NCI-H82 (cell line): ENCODE measurements at places on chromosomes 5 and 9.

DNA sequence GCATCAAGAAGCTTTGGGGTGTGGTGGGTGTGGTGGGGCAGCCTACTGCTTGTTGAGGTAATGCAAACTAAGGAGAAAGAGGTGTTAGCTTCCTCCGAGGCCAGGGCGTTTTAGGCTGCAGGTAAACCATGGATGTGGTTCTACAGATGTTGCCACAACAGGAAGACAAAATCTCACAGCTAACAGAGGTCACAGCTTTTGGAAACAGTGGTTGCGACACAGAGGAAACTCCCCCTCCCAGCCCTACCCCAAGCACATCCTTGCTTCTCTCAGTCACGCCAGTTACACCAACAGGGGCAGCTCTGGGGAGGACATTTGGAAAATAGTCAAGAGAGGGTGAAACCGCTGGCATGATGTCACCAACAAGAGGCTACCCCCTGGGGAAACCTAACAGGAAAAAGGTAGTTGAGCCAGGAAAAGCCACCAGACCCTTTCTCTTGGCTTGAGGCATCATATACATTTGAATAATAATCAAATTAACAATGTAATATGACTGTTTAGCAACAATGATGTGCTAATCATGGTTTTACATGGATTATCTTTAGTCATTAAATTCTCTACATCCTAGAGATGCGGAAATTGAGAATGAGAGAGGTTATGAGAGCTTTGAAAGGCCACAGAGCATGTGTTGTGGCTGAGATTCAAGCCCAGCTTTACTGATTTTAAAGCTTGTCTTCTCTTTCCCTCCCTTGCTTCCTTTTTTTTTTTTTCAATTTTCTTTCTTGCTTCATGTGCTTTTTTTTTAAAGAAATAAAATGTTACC, 82.2 kb upstream of the IL12B start:
- DNase-seq: no peak

GRCh38 chr5:165127941-165128340, 1622.5 kb downstream of the MAT2B start:
- no peak for DNase-seq

GRCh38 chr5:107274571-107274970, 396.2 kb downstream of the EFNA5 start:
- no peak for DNase-seq

DNA sequence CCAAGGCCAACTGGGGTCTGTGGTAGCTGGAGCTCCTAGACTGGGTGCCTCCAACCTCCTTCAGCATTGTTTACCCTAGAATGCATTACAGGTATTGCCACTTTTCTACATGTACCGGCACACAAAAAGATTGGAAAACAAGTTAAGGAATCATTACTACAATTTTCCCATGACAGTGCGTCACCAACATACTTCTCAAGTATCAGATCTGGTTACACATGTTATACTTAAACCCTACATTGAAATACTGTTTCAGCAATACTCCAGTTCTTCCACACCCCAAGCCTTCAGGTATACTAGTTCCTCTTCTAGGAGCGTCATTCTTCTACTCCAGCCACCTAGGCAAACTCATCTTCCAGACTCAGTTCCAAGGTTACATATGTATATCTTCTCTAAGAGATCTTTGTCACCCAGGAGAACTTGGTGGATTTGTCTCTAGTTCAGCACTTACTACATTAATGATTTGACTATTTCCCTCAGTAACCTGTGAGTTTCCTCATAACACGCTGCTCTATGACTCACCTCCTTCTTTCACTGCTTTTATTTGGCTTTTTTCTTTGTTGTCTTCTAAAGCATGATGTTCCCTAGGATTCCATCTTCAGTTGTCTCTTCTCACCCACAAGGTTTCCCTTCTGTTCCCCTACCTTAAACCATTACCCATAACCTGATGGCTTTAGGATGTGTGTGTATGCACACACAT, 217.0 kb downstream of the AP3B1 start:
- no peak for DNase-seq

- DNase-seq: no peak
Observed at GRCh38 chr9:79308012-79308411, 263.8 kb upstream of the TLE4 start.

DNA sequence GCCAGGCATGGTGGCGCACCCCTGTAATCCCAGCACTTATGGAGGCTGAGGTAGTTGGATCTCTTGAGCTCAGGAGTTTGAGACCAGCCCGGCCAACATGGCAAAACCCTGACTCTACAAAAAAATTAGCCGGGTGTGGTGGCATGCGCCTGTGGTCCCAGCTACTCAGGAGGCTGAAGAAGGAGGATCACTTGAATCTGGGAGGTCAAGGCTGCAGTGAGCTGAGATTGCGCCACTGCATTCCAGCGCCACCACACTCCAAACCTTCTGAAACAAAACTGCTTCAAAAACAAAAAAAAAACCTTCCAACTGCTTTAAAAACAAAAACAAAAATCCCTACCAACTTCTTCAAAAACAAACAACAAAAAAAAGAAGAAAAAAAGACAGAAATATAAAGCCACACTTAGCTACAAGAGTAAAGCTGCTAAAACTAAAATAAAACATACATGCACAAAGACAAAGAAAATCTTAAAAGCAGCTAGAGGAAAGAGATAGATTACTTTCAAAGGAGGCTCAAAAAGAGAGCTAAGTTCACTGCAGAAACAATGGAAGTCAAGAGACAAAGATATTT, 11.4 kb downstream of the DCAF10 start:
- no peak for DNase-seq

DNA sequence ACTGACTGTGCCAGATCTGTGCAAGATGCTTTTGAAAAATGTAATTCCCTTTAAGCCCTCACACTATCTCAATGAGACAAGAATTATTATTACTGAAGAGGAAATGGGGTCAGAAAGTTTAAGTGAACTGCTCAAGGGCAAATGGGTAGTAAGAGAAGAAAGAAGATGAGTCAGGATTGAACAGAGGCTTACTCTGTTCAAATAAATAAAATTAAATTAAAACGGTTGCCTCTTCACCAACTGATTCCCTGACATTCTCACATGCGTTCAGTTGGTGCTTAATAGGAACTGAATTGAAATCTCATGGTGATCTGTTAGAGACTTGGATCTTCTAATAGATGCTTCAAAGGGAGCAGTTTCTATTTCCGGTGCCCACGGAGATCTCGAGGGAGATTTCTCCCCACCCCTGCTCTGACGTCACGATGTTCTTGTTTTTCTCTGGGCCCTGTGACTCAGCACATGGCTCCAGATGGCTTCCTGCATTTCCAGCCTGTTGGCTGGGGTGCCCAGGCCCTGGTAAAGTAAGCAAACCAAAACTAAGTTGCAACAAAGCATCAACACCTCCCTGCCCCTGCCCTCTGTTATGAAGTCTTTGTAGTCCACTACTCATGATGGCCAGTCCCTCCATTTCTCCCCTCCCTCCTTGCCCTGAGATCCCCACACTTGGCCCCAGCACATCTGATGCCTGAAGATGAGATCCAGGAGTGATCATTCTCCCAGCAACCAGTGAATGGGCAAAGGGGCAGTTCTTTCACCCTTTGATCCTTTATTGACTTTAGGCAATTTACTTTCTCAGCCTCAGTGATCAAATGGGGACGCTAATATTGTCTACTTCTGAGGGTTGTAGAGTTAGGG, 106.1 kb upstream of the CPEB4 start:
- peak; percentile 39 for DNase-seq

- no peak for DNase-seq
Observed at GRCh38 chr5:149014571-149015031, 48.3 kb downstream of the SH3TC2 start.

GRCh38 chr9:125411171-125411756, 149.6 kb downstream of the GAPVD1 start:
- DNase-seq: no peak

GRCh38 chr5:45109062-45109461, 300.3 kb downstream of the MRPS30 start:
- no peak for DNase-seq

DNA sequence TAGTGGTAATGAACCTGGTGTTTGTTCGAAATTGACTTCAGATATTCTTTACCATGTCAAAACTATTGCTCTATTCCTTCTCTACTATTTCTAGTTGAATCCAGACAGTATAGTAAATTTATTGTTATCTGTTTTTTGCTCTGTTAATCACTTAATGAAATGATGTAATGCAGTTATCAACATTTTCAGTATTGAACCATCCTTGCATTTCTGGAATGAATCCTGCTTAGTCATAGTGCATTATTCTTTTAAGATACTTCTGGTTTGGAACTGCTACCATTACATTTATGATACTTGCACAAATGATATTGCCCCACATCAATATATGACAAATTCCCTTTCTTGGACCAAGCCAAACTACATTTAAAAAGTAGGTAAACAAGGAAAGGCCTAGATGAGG, 554.0 kb upstream of the KLF4 start:
- no peak for DNase-seq

- DNase-seq: no peak
Observed at GRCh38 chr5:167478188-167478587, 813.3 kb upstream of the WWC1 start.

DNA sequence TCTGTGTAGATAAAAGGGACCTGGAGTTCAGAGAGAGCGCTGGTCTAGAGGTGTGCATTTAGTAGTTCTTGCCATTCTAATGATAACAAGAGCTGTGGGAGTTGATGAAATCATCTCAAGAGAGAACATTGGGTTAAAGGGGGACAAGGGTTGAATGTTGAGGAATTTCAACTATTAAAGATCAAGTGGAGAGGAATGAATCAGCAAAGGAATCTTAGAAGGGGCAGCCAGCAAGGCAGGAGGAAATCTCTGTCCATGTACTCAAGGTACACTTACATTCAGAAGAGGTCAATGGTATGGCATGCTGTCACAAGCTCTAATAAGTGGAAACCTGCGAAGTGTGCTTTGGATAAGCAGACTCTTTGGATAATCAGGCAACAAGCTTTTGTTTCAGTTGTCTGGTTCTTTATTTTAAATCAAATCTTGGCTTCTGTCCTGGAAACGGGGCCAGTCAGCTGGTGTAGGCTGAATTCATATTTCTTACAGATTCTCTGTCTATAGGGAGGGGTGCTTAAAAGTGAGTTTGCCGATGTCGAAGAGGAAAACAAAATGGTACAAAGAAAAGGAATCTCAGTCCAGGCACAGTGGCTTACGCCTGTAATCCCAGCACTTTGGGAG, 320.5 kb upstream of the CD180 start:
- DNase-seq: no peak

- DNase-seq: no peak
Observed at GRCh38 chr5:109759306-109759705, 69.6 kb downstream of the MAN2A1 start.

- DNase-seq: no peak
Observed at GRCh38 chr9:69325409-69326212, 596 bp downstream of the ENTREP1 start.

- no peak for DNase-seq
Observed at GRCh38 chr9:98770717-98771116, 25.6 kb downstream of the ANKS6 start.

DNA sequence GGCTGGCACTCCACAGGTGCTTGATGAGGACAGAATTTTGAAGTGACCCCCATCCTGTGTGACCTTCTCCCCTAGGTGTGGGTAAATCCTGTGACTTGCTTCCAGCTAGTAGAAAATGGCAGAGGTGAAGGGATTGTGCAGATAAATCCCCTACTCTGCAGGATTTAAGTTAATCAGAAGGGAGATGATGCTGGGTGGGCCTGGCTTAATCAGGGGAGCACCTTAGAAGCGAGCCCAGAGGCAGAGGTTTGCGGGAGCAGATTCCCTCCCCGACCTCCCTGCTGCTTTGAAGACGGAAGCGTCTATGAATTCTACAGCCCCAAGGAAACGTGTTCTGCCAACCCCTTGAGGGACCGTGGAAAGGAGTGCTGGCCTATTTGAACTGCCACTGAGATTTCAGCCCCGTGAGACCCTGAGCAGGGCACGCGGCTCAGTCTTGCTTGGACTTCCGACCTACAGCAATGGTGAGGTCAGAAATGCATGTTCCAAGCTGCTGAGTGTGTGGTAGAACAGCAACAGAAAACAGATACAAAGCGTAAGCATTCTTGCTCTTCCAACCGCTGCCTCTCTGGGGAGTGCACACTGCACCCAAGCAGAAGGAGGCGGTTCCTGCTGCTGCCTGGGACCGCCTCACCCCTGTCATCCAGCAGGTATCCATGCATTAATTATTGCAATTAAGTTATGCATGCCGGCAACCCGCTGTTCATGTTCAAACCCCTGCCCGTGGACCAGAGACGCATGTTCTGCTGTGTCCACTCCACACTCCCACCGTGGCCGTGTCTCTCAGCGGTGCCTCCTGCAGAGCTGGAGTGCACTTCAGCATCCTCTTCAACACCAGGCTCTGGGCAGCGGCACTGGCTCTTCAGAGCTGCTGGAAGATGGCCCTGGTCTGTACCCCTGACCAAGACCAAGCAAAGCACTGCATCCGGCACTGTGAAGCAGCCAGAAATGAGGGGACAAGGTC, 54.6 kb upstream of the RXRA start:
- no peak for DNase-seq

DNA sequence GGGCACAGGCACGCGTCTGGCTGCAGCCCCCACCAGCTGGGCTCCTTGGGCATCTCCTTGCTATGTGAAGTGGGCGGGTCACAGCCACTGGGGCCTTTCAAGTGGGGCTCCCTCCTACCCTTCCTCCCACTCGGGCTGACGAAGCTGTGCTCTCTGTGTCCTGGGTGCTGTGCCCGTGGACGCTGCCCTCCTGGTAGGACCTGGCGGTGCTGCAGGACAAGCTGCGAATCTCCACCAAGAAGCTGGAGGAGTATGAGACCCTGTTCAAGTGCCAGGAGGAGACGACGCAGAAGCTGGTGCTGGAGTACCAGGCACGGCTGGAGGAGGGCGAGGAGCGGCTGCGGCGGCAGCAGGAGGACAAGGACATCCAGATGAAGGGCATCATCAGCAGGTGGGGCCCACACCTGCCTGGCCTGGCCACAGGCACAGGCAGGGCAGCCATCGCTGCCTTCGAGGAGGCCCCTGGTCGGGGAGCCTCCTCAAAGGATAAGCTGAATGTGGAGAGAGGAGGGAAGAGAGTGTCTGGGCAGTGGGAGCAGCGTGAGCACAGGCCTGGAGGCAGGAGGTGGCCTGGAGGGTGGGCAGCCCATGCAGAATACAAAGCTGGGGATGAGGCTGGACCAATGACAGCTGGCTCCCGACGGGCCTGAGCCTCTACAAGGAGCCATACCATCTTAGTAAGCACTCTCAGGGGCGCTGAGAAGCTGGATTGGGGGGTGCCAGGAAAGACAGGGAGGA, 124.7 kb downstream of the DAB2IP start:
- DNase-seq: no peak

- DNase-seq: peak; percentile 46
Observed at GRCh38 chr9:38107811-38108304, 38.8 kb upstream of the SHB start.
